H1 (cell line): ENCODE measurements at places on chromosomes 5 and 9. TPM values are rescaled to one million over a fixed set of nuclear protein-coding genes. Genes with fewer than 3 reads are reported as not detected.

The HTR1A gene
- total RNA-seq = 3.8 and 4.7 TPM in 2 replicates

GRCh38 chr9:92763721-92764380, 782 bp downstream of the BICD2 start:
- DNase-seq = peak; percentile 65

- DNase-seq = no peak
Measured at GRCh38 chr5:42991404-42992087, 48.6 kb downstream of the ANXA2R start.

- no peak for DNase-seq
Measured at GRCh38 chr5:78720227-78720985, 71.8 kb upstream of the LHFPL2 start.

DNA sequence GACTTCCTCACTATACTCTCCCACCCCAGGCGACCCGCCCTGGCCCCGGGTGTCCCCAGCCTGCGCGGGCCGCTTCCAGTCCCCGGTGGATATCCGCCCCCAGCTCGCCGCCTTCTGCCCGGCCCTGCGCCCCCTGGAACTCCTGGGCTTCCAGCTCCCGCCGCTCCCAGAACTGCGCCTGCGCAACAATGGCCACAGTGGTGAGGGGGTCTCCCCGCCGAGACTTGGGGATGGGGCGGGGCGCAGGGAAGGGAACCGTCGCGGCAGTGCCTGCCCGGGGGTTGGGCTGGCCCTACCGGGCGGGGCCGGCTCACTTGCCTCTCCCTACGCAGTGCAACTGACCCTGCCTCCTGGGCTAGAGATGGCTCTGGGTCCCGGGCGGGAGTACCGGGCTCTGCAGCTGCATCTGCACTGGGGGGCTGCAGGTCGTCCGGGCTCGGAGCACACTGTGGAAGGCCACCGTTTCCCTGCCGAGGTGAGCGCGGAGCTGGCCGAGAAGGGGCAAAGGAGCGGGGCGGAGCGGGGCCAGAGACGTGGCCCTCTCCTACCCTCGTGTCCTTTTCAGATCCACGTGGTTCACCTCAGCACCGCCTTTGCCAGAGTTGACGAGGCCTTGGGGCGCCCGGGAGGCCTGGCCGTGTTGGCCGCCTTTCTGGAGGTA, 2.1 kb downstream of the CA9 start:
- no peak for DNase-seq

GRCh38 chr5:150103678-150104549, 17.6 kb upstream of the CSF1R start:
- DNase-seq = no peak

DNA sequence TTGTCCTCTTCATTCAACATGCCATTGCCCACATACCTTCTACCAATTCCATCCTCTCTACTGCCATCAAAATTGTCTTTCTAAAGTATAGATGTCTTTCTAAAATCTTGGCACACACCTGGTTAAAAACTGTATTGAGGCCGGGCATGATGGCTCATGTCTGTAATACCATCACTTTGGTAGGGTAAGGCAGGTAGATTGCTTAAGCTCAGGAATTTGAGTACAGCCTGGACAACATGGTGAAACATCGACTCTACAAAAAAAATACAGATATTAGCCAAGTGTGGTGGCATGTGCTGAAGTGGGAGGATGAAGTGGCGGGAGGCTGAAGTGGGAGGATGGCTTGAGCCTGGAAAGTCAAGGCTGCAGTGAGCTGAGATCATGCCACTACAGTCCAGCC, 412.1 kb downstream of the TMEM38B start:
- DNase-seq = no peak

The TPPP gene
- 0.65 and 0.93 TPM in 2 replicates for total RNA-seq

The ADGRV1 gene
- total RNA-seq = 62.2 and 62.3 TPM in 2 replicates

GRCh38 chr5:120779674-120780073, 315.6 kb downstream of the PRR16 start:
- no peak for DNase-seq

- no peak for DNase-seq
Measured at GRCh38 chr5:72402381-72402890, 82.3 kb downstream of the PTCD2 start.

The TEK gene
- 33.2 and 35.8 TPM in 2 replicates for total RNA-seq

GRCh38 chr5:177366528-177367322, 9.0 kb downstream of the RGS14 start:
- DNase-seq = peak; percentile 97

DNA sequence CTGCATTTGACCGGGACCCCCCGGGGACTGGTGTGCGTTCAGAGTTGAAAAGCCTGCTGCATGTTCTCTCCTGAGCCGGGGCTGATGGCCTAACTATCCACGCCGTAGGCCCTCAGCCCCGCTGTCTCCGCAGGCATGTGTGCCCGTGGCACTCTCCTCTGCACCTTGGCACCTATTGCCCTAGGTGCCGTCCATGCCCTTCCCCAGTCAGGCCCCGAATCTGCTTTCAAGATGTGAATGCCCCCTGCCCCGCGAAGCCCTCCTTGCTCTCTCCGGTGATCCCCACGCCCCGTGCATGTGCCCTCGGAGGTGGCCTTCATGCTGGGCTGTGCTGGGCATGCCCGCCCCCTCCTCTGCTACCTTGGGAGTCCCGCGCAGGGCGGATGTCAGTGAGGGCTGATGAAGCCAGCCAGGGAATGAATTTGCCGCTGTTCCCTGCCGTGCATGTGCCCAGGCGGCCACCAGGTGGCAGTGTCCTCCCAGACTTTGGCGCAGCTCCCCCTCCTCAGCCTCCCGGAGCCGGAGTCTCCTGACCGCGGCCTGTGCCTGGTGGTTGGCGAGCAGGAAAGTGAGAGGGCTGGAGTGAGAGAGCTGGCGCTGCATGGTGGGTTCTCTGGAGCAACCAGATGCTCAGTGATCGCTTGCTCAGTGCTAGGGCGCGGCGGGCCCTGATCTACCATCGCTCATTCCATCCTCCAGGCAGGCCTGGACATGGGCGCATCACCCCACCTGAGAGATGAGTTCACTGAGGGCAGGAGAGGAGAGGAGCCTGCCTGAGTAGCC, 112.9 kb upstream of the LMX1B start:
- DNase-seq = peak; percentile 82

The COL5A1 gene
- total RNA-seq = 10.5 and 12.0 TPM in 2 replicates

- DNase-seq = no peak
Measured at GRCh38 chr5:80277191-80277590, 21.3 kb upstream of the SERINC5 start.

GRCh38 chr5:135147294-135148090, 113.5 kb upstream of the PITX1 start:
- no peak for DNase-seq

DNA sequence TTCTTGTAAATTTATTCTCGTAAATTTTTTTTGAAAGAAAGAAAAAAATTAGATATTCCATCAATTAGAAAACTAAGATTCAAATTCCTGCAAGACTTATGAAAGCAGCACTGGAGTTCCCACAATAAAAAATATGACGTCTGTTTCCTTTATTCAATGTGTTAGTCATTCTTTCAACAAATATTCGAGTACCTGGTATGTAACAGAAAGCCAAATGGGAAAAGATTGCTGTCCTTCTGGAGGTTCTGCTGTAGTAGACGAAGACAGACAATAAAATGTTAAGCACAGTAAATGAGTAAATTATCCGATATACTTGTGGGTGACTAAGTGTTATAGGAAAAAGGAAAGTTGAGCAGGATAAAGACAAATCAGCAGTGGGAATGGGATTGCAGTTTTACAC, 92.2 kb downstream of the ADAMTSL1 start:
- DNase-seq = no peak

DNA sequence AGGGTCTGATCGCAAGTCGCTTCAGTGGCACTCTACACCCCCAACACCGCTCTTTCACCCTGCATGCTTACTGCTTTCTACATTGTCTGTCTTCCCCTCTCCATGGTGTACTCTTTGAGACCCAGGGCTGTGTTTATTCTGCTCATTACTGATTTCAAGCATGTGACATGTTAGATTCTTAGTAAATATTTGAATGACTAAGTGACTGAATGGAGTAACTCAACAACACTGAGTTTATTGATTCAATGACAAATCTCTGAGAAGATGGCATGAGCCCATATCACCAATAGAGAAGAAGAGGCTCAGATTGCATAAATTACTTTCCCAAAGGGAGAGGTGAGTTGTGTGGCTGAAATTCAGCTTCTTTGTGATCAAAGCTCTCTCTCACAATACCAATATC, 89.7 kb upstream of the OSMR start:
- no peak for DNase-seq

DNA sequence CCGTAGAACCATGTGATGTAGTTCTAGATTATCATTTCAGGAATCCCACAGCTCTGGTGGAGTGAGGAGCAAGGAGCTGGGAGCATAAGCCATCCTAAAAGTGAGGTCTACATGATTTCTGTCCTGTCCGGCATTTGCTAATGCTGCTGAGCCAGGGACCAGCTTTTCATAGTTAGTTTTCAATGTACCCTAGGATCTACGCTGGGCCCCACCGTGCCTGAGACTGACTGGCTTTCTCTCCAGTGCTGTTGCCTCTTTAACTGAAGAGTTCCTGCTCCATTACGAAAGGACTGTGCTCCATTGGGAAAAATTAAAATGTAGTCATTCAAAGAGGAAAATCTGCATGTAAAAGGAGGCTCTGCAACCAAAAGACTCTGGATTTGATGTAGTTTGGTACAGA, 634.8 kb downstream of the DMRTA1 start:
- DNase-seq = no peak

DNA sequence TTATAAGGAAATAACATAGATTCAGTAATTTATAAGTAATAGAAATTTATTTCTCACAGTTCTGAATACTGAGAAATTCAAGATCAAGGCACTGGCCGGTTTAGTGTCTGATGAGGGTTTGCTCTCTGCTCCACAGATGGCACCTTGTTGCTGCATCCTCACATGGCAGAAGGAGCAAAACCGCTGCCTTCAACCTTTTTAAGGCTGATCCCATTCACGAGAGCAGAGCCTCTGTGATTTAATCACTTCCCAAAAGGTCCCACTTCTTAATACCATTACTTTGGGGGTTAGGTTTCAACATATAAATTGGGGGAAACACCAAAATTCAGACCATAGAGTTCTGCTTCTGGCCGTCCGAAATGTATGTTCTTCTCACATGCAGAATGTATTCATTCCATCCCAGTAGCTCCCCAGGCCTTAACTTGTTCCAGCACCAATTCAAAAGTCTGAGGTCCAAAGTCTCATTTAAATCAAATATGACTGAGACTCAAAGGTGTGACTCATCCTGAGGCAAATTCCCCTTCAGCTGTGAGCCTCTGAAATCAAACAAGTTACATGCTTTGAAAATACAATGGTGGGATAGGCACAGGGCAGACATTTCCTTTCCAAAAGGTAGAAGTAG, 30.6 kb downstream of the BAAT start:
- DNase-seq = no peak

DNA sequence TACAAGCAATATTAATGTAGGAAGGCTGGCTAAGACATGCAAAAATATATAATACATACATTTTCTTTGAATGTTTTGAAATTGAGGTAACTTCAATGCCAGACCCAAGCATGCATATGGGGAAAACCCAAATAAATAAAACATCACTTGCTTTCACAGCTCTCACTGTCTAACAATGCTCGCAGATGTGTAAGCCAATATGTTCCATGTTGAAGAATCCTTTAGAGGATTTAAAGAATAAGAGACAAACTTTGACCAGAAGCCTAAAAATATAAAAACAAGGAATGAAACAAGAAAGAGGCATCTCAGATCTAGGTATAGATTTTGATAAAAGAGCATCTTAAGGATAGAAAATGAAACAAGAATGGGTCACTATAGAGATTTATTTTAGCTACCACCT, 354.2 kb downstream of the CDH10 start:
- no peak for DNase-seq

The CDKN2B gene
- total RNA-seq = 0.31 and 0.88 TPM in 2 replicates

DNA sequence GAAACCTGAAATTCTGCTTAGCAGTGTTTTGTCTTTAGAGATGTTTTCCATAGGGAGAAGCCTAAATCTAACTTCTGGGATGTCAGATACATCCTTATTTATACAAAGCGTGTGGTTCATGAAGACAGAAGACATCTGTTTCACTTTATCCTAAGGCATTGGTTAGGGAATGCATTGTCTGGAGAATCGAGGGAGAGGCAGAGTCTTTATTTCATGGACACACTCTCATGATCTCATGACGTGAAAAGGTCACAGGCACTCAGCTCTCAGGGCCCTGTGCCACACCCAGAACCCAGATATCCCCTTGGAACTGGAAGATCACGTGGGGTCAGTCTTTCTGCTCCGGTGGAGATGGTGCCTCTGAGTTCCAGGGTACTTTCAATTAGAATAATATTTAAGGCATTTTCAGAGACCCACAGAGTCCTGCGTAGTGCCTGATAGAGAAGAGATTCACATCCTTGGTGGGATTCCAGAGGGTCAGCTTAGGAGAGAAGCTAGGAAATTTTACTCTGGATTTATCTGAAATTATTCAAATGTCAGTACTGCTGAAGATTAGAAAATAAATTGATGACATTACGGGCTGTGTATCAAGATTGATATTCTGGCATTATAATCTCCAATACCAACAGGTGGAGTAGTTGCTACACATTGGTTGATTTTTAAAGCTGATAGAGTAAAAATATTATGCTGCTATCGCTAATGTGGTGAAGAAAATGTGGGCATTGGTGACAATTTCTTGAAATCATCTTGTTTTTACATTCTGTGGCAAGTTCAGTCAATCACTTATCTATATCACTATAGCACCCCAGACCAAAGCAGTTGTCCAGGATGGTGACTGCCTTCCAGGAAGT, 378.3 kb downstream of the MTRR start:
- no peak for DNase-seq

The CDH12 gene
- total RNA-seq = not detected in 2 replicates

GRCh38 chr9:130543368-130543767, 36.0 kb upstream of the FUBP3 start:
- DNase-seq = no peak

- DNase-seq = no peak
Measured at GRCh38 chr9:97059626-97060025, 20.7 kb upstream of the CTSV start.

The IFNA21 gene
- total RNA-seq = not detected in 2 replicates

GRCh38 chr5:126354858-126355731, 68.1 kb upstream of the GRAMD2B start:
- no peak for DNase-seq

The SH3RF2 gene
- total RNA-seq = 0.65 and 0.95 TPM in 2 replicates

GRCh38 chr5:165576678-165577275, 2071.4 kb downstream of the MAT2B start:
- no peak for DNase-seq

The NRARP gene
- total RNA-seq = 35.4 and 37.2 TPM in 2 replicates

The ARHGAP26 gene
- 20.6 and 24.8 TPM in 2 replicates for total RNA-seq

The ESM1 gene
- not detected in 2 replicates for total RNA-seq

The STOM gene
- 58.1 and 60.4 TPM in 2 replicates for total RNA-seq

- DNase-seq = no peak
Measured at GRCh38 chr5:143188083-143188482, 215.4 kb downstream of the NR3C1 start.
